SHP77 (cell line): ENCODE measurements at places on chromosomes 7 and 10.

- DNase-seq, result no peak
Measured at GRCh38 chr7:96361116-96361857, 39.4 kb upstream of the SLC25A13 start.

GRCh38 chr10:109959259-109960145, 36.2 kb upstream of the XPNPEP1 start:
- DNase-seq, result no peak

DNA sequence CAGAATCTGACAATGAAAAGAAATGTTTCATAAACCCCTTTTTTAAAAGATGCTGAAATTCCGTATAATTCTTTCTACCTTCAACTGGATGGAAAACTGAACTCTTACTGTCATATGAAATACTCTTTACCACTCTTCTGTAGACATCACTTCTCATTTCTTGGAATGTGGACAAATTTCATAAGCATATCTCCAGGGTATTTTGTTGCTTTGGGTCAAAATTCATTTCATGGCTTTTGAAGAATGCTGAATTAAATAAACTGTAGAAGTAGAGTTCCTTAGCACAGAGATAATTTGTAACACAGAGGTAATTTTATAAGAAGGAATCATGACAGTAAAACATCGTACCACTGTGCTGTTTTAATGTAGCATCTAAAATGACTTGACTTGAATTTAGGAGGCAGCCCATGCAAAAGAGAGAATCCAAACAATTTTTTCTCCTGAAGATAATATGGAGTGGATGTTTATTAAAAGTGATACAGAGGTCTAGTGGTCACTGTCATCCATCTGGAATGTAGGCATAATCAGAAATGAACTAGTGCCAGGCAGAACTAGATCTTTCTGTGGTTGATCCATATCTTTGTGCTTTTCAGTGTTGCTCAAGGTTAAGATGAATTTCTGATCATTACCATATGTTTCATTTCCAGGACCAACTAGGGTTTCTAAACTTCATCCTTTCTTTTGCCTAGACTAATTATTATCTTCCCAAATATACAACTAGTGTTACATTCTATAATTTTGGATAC, 492.0 kb downstream of the KIF20B start:
- DNase-seq, result no peak

DNA sequence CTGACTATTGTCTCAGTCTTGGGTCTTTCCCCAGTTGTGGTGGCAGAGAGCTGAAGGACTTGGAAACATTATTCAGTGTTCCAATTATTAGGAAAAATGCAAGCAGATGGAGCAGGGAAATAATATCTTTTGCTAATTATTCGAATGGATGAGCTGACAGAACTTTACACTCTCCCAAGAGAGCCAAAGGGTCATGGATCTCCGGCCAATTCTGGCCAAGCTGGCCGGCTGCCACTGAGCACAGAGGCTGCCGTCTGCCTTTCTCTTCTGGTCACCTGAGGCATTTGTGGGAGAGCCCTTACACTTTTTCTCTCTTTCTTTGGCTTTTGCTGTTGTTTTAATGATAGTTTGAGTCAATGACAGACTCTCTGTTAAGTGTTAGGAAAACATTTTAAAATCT, 22.2 kb upstream of the CNTNAP2 start:
- DNase-seq, result no peak

GRCh38 chr10:124745673-124746072, 1.5 kb upstream of the FAM53B start:
- DNase-seq, result peak; percentile 2

- DNase-seq, result no peak
Measured at GRCh38 chr10:86443936-86444335, 77.3 kb upstream of the GRID1 start.

DNA sequence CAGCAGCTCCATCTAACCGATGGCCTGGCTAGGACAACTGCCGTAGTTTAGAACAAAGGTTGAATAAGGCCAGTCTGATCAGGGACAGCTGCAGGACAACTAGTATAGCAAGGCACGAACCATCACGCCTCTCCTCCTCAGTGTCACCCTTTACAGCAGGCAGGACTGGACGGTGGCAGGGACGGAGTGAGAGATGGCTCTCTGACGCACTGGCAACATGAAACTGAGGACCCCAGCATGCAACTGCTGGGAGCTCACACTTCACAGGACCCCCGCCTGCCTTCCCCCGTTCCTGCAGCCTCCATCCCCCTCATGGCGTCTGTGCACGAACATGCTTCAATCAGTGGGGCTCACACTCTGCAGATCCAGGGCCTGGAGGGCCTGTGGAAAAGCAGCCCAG, 53.7 kb downstream of the ZRANB1 start:
- DNase-seq, result no peak

GRCh38 chr7:42077271-42078135, 159.5 kb downstream of the GLI3 start:
- no peak for DNase-seq

GRCh38 chr10:103872137-103872931, 17.0 kb upstream of the SH3PXD2A start:
- no peak for DNase-seq

GRCh38 chr10:19204246-19204917, 155.8 kb downstream of the MALRD1 start:
- DNase-seq, result no peak

- no peak for DNase-seq
Measured at GRCh38 chr10:101704331-101704730, 9.4 kb upstream of the FBXW4 start.

GRCh38 chr10:128741680-128742079, 615.5 kb upstream of the MKI67 start:
- no peak for DNase-seq

GRCh38 chr7:1027242-1028043, 16.9 kb upstream of the GPR146 start:
- no peak for DNase-seq
